SK-N-DZ (cell line): ENCODE measurements at places on chromosomes 11 and 22.
A peak's percentile ranks its signal among the peaks of the same experiment; 100 is the strongest.

DNA sequence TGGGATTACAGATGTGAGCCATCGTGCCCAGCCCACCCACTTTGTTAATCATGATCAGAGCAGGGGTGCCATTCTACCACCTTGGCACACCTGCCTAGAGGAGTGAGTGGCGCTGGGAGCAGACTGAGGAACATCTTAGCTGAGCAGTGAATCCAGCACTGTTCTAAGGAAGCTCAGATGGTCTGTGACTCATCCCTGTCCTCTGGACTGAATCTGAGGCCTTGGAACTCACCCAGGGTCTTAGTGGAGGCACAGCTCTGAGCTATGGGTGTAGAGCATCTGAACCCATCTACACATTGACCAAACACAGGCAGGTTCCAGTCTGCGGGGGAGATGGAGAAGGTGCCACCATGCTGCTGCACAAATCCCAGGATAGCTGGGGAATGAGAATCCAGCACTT is 14.9 kb downstream of the PGAP2 start:
- DNase-seq = no peak

- DNase-seq = no peak
These were observed 4.7 kb upstream of the RAD9A start for GRCh38 chr11:67387069-67387468.

DNA sequence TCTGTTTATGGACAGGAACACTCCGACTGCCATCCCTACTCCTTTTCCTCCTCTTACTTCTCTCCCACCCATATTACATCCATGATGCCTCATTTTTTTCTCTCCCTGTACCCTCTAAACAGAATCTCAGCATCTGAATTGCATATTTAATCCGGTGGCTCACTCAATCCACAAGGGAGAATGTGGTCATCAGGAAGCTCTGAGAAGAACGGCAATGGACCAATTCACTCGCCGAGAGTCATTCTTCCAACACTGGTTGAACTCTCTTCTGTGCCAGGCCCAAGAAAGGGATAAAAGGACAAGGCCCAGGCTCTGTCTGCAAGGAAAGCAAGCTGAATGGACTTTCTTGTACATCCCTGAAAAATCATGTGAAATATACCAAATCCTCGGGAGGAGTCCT is 15.9 kb downstream of the MAP6 start:
- no peak for DNase-seq

DNA sequence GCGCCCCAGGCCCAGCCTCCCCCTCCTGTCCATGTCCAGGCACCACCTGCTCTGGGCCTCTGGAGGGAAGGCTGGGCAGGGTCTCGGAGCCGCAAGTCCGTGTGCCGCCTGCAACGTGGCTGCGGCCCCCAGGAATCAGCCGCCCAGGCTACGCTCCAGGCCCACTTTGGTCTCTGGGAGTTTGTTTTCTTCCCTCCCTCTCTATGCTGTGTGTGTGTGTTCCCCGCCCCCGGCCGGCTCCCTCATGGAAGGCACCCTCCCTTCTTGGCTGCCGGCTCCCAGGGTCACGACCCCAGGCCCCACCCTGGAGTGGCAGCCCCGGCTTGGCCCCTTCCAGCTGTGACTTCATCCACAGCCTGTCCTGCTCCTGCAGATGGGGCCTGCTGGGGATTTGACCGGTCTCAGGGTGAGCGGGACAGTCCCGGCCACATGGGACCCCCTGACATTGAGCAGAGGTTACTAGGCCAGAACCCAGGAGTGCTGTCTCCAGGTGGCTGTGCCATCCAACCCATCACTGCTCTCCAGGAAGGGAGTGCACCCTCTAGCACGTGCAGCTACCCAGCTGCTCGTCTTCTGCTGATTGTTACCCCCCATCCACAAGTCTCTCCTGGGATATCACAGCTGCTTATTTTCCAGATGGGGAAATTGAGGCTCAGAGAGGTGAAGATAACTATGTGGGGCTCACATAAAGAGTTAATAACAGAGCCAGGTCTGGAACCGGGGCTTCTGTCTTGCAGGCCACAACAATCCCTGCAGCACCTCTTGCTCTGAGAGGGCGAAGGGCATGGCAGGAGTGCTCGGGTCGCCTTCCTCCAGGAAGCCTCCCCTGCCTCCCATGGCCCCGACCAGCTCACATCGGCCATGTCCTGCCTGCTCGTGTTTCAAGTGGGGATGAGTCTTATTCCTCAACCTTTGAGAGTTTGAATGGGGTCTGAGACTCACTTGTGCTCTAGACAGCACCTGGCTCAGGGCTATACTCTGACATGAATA is 2.8 kb upstream of the LIF start:
- no peak for DNase-seq

DNA sequence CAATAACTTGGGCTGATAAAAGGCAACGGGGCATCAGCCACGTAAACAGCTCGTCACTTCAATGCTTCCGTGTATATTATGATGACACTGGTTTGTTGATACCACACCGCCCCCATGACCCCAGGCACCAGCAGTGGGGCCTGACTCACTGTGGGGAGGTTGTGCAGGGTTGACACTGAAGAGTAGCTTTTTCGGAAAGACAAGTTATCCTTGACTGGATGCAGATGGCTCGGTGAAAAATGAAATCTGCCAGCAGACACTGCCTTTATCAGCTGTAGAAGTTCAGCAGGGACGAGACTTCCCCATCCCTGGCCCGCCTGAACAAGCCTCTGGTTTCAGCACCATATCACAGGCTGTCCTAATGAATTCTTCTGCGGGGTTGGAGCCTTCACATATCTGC is 55.6 kb downstream of the WT1 start:
- DNase-seq = no peak

GRCh38 chr11:416757-417621 is 2.2 kb upstream of the SIGIRR start:
- no peak for DNase-seq

DNA sequence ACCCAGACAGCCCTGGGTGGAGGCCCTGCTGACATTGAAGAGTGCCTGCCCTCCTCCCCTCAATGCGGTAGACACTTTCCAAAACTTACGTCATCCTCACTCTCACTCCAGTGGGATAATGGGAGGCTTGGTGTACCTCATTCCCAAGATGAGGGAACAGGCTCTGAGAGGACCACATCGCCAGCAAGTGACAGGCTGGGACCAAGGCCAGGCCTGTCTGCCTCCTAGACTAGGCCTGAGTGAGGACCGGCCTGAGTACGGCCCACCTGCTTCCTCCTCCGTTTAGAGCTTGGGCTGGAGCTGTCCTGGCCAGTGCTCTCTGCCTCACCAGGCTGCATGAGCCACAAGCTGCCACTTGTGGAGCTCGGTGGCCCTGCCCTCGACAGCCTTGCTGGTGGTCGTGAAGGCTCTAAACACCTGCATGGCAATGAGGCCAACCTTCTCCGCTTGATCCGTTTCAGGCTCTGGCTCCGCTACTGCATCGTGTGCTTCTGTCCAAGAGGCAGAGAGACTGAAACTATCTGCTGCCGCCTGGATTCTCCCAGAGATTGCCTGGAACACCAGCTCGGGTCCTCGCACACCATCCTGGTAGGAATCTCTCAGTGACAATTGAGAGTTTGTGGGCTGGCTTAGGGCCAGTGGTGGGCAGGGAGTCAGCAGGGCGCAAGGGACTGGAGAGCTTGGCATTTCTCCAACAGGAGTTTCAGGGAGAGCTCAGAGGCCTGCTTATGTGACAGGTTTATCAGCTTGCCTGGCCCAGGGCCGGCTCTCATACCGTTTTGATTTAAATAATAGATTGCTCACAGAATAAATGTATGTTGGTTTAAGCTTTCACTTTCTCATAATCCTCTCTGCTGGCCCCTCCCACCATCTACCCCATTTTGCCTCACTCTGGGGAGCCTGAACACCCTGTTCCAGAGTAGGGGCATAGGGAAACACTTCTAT is 9.4 kb downstream of the LRRC75B start:
- DNase-seq = no peak

- peak; percentile 25 for DNase-seq
These were observed 16.1 kb downstream of the MIAT start for GRCh38 chr22:26673486-26673885.

GRCh38 chr22:39232806-39233709 is 11.7 kb downstream of the PDGFB start:
- no peak for DNase-seq

DNA sequence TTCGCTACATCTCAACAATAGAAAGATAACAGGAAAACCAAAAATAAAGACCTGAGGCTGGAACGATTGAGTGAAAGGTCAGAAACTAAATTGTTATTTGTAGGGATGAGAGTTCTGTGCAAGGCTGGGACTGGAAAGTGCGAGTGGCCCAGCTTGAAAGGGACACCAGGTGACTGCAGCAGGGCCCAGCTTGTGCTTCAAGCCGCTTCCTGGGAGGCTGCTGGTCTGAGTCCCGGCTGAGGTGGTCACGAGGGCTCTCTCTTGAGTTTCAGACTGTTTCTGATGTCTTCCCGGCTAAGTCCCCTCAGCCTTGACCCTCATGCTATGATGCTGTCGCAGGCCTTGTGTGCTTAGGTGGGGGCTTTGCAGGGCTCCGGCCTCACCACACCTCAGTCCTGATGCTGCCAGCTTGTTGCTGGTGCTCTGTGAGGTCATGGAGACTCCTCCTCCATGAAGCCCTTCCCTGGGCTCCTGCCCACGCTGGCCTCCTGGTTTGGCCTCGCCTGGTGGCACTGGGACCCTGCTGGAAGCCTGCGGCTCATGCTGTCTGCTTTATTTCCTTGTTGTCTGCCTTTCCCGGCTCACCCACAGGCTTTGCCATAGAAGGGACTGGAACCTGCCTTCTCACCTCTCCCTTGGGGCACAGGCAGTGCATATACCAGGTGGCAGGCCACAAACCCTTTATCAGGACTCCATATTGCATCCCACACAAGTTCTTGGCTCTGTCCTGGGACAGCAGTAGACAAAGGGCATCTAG is 4.0 kb downstream of the BANF1 start:
- DNase-seq = no peak

GRCh38 chr11:73281796-73282660 is 9.9 kb downstream of the P2RY6 start:
- no peak for DNase-seq

GRCh38 chr11:66142370-66143263 is 72.5 kb downstream of the PACS1 start:
- DNase-seq = peak; percentile 85

DNA sequence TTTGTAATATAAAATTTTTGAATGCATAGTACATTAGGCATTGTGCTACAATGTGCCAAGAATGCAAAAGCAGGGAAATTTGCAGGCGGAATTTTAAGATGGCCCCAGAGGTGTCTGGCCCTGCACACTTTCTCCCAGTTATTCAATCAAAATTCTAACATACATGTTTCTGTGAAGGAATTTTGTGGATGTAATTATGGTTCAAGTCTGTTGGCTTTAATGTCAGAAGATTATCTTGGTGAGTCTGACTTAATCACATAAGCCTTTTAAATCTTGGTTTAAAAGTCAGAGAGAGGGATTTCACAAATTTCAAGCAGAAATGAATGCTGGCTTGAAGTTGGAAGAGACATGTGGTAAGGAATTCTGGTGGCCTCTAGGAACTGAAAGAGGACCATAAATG is 423.4 kb upstream of the CCDC179 start:
- DNase-seq = no peak

DNA sequence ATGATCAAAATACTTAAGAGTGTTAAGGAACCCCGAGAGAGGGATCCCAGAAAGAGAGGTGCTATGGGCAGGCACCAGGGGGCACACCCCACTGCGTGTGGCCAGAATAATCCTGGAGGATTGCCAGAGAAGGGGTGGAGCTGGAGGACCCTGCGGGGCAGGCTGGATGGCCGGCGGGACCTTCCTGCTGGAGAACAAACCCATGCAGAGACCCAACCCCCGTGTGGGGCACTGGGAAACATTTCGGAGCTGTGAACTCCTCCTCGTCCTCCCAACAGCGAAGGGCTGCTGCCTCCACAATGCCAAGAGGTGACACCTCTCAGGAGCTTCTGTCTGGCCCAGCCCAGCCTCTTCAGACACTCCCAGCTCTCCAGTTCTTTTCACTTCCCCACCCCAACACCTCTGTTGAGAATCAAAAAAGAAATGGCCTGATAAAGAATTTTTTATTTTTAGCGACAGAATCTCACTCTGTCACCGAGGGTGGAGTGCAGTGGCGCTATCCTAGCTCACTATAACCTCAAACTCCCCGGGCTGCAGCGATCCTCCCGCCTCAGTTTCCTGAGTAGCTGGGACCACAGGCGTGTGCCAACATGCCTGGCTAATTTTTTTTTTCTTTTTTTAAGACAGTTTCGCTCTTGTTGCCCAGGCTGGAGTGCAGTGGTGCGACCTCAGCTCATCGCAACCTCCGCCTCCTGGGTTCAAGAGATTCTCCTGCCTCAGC is 25.6 kb downstream of the RHOD start:
- DNase-seq = no peak

DNA sequence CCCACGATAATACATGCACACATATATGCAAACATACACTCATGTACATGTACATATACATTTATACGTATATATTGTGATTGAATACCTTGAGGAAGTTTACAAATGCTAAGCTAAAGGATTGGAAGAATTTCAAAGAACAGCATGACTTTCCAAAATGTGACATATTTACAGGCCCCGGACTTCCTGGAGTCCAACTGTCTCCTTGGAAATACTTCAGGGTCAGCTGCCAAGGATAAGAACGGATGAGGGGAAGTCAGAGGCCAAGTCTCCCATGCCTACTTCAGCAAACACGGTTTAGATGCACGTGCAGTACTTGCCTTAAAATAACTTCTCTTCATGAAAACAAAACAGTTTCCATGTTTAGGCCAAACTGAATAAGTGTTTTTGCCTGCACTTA is 213.6 kb downstream of the DYNC2H1 start:
- no peak for DNase-seq

DNA sequence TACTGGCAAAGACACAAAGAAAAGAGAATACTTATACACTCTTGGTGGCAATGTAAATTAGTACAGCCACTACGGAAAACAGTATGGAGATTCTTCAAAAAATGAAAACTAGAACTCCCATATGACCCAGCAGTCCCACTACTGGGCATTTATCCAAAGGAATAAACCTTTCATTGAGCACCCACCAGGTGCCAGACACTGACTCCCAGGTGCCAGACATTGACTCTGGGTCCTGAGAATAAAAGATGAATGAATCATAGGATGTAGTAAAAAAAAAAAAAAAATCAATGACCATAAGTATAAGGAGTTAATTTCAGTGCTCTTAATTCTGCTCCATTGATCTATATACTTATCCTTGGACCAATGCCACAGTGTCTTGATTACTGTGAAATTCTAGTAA is 28.2 kb downstream of the HEPHL1 start:
- no peak for DNase-seq

DNA sequence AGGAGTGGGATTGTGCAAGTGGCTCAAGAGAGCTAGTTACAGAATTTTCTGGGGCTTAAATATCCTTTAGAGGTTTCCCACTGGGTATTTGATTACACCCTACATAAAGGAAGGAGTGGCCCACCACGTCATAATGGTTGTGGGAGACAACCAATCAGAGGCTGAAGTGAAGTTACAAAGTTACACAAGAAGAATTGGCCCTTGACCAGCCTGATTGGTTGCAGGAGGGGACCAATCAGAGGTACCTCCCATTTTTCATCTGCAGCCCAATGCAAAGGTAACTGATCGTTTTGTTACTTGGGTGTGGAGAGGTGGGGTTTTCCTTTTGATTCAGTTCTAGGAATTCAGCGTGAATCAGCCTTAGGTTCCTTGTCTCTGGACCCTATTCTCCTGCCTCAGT is 430.5 kb upstream of the FAT3 start:
- no peak for DNase-seq

- no peak for DNase-seq
These were observed 253.2 kb downstream of the TBC1D22A start for GRCh38 chr22:47015589-47016178.
